H1 (cell line): ENCODE measurements at places on chromosomes 3 and 15.

- no peaks in the 10 kb centered on the region for H3K36me3 ChIP-seq
- H3K4me1 ChIP-seq: no peaks in the 10 kb centered on the region
- H3K27me3 ChIP-seq: no peaks in the 10 kb centered on the region
- DNase-seq: no peak
- H3K4me3 ChIP-seq: no peak overlapping the region
Observed at GRCh38 chr3:89250742-89251141, 143.3 kb downstream of the EPHA3 start.

DNA sequence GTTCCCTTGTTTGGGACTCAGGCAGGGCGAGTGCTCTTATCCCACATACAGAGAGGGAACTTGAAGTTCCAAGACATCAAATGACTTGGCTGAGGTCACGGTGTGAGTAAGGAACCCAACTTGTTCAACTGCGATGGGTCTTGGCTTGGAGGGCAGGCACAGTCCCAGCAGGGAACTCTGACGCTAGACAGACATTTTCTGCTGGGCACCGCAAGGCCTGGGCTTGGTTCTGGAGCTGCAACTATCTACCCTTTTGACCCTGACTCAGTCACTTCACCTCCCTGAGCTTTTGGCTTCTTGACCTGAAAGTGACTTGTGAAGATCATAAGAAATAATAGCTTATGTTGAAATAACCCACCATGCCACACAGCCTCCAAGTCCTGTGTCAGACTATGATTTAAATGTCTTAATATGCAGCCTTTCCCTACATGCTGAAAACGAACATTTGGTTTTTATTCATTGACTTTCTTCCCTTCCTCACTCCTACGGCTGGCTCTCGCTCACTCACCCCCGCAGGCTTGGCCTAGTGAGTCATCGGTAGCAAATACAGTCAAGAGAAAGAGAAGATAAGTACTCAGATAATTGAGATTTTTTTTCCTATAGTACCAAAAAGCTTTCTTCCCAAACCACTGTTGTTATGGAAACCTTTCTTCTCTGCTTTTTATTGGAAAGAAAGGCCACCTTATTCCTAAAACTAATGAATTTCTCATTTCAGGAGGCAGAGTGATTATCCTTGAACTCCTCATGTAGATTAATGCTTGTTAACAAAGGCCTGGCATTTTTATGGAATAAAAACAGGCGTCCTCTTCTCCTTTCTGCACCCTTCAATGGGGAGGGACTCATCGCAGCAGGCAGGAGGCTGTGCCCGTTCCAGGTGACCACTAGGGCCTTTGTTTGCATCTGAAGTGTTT, 178.4 kb downstream of the ATP10A start:
- DNase-seq: no peak
- no peaks in the 10 kb centered on the region for H3K36me3 ChIP-seq
- no peaks in the 10 kb centered on the region for H3K27me3 ChIP-seq
- H3K4me1 ChIP-seq: no peaks in the 10 kb centered on the region; the same call in 1 of the 2 replicates

GRCh38 chr15:72278737-72279136, 6.4 kb upstream of the PARP6 start:
- H3K27ac ChIP-seq: no peak overlapping the region
- no peaks in the 10 kb centered on the region; the same call in 1 of the 2 replicates for H3K27me3 ChIP-seq
- H3K4me1 ChIP-seq: no peaks in the 10 kb centered on the region
- H3K4me3 ChIP-seq: no peak overlapping the region

GRCh38 chr3:66723231-66723630, 222.4 kb upstream of the LRIG1 start:
- H3K36me3 ChIP-seq: no peaks in the 10 kb centered on the region
- H3K27ac ChIP-seq: no peak overlapping the region
- no peak for DNase-seq
- no peak overlapping the region for H3K4me3 ChIP-seq
- no peaks in the 10 kb centered on the region for H3K4me1 ChIP-seq

DNA sequence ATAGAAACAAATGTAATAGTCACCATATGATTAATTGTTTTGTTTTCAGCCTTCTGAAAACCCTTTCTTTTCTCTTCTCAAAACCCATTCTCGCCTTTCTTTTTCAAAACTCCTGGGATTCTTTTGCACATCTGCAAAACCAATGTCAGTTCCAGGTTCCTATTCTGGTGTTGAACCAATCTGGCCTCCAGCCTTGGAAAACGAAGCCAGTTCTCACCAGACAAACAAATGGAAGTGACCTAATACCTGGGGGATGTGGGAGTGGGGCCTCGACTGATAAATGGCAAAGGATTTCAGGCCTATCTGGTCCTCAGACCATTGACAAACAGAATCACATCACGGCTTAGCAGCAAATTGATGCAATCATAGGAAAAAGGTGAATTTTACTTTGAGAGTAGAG, 73.0 kb downstream of the COL8A1 start:
- H3K4me3 ChIP-seq: no peak overlapping the region
- H3K36me3 ChIP-seq: no peaks in the 10 kb centered on the region
- no peaks in the 10 kb centered on the region for H3K27me3 ChIP-seq
- no peak overlapping the region for H3K27ac ChIP-seq
- H3K4me1 ChIP-seq: no peaks in the 10 kb centered on the region
- DNase-seq: no peak

- no peaks in the 10 kb centered on the region for H3K27me3 ChIP-seq
- no peak overlapping the region for H3K27ac ChIP-seq
- no peaks in the 10 kb centered on the region for H3K36me3 ChIP-seq
- DNase-seq: no peak
- H3K4me3 ChIP-seq: no peak overlapping the region
Observed at GRCh38 chr15:79492065-79492464, 59.9 kb downstream of the MINAR1 start.

DNA sequence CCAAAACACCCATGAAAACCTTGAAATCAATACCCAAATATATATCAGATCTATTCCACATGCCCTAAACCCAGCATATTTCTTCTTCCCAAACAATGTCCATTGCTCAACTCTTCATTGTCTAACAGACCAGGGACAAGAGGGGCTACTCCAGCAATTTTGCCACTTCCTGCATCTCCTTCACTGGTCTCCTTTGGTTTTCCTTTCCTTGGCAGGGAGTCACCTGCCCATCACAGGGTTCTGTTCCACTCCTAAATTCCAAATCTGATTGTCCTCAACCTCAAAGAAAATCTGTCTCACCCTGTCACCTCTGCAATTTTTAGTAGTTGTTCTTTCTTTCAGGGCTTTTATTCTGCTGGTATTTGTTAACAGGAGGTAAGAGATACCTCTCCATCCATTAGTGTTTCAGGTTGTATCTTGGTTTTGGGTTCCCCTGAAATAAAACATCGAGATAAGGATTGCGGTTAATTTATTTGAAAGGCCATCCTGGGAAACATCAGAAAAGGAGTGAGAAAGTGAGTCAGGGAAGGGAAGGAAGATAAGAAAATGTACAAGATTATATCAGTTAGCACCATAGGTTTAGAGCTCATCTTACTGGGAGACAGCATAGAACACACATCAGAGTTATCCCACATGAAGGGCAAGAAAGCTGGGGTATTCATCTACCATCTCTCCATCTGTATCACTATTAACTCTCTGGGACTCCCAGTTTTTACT, 13.6 kb downstream of the ZBED2 start:
- H3K27me3 ChIP-seq: no peaks in the 10 kb centered on the region
- DNase-seq: no peak
- H3K4me1 ChIP-seq: no peaks in the 10 kb centered on the region
- H3K4me3 ChIP-seq: no peak overlapping the region
- no peaks in the 10 kb centered on the region for H3K36me3 ChIP-seq

GRCh38 chr3:187021748-187022402, 91.5 kb downstream of the ST6GAL1 start:
- H3K27ac ChIP-seq: no peak overlapping the region
- no peak overlapping the region for H3K4me3 ChIP-seq
- no peak for DNase-seq
- H3K36me3 ChIP-seq: no peaks in the 10 kb centered on the region; the same call in 1 of the 2 replicates
- no peaks in the 10 kb centered on the region for H3K27me3 ChIP-seq

- H3K27ac ChIP-seq: no peak overlapping the region
- H3K4me1 ChIP-seq: peaks cover 11% of the 10 kb centered on the region
- H3K27me3 ChIP-seq: no peaks in the 10 kb centered on the region
- H3K4me3 ChIP-seq: no peak overlapping the region
- no peaks in the 10 kb centered on the region for H3K36me3 ChIP-seq
- no peak for DNase-seq
Observed at GRCh38 chr15:73796331-73796831, 43.2 kb upstream of the INSYN1 start.
